ENCODE measurements at places on chromosomes 13 and 19.

DNA sequence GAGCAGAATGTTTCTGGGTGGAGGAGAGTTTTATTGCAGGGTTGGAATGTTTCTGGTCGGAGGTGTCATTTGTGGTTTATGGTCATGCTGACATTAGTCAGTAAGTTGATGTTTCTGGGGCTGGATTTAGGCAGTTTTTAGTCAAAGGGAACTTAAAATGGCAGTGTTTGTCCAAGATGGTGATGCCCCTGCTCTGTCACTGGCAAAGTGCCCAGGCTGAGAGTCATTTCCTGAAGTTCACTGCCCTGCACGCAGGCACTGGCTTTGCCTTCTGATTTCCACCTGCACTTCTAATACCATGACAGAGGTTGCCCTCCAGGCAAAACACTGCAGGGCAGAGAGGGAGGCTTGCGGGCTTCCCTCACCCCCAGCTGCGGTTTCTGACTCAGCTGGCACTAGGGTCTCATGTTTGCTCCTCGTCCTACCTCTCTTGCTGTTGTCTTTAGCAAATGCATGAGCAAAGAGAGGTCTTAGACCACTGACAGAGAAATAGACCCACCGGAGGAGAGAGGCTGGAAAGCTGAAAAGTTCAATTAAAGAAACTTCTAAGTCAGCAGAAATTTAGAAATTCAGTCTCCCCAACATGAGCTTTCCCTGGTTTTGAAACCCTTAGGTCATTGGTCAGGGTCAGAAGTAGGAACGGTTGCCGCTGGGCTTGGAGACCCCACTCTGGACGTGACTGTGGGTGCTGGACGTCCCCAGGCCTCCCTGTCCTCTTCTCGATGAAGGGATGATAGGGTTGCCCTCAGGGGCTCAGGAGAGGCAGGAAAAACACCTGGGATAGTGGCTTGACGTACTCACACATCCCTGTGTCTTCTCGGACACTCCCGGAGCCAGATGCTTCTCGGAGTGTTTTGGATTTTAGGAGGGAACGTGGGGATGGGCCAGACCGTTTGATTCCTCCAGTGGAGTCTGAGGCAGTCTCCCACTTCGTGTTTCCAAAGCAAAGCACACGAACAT is 26.3 kb downstream of the TMEM255B start:
- peak; percentile 52 for DNase-seq

DNA sequence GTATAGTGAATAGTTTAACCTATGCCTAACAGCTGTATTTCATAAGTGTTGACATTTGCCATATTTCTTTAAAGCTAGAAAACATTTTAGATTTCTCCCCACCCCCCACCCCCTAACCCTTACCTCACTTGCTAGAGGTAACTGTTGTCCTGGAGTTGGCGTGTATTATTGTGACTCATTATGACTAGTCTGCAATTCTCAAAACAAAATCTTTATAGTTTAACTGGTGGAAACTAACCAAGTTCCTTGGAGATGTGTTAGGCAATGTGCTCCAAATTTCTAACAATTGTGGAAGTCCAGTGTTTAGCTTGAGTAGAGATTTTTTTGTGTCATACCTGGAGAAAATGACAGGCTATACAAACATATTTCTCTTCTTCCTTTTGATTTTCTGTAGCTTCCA is 38.0 kb downstream of the KCTD4 start:
- no peak for DNase-seq

DNA sequence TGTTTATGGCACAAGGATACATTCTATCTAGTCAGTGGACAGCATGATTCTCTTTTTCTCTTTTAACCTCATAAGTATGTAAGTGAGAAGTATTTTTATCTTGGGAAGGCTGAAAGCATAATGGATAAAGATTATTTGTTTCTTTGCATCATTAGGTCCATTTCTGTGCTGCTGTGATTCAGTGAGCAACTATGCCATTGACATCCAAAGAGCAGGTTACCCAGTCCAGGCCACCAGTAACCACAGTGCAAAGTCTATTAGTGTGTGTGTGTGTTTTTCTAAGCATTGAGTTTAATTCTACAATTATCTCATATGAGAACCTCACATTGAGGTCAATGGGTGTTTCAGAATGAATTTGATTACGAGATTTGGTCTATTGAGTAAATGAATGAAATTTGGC is 158.8 kb upstream of the DACH1 start:
- no peak for DNase-seq

DNA sequence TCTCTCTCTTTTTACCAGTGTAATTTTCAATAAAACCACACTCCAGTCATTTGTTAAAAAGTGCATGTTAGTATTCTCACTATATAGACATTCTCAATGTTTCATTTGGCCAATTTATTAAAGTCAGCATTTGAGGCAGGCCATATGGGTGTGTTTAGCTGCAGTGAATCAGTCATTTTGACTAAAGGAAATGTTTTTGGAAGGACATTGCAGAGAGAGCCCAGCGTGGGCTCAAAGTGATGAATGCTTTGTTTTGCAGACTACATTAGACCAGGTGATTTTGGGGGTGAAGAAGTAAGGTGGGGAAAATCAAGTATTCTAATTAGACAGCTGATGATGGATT is 116.7 kb downstream of the POSTN start:
- DNase-seq = no peak

- DNase-seq = no peak
Observed at GRCh38 chr13:36709136-36709890, 35.5 kb downstream of the SERTM1 start.

DNA sequence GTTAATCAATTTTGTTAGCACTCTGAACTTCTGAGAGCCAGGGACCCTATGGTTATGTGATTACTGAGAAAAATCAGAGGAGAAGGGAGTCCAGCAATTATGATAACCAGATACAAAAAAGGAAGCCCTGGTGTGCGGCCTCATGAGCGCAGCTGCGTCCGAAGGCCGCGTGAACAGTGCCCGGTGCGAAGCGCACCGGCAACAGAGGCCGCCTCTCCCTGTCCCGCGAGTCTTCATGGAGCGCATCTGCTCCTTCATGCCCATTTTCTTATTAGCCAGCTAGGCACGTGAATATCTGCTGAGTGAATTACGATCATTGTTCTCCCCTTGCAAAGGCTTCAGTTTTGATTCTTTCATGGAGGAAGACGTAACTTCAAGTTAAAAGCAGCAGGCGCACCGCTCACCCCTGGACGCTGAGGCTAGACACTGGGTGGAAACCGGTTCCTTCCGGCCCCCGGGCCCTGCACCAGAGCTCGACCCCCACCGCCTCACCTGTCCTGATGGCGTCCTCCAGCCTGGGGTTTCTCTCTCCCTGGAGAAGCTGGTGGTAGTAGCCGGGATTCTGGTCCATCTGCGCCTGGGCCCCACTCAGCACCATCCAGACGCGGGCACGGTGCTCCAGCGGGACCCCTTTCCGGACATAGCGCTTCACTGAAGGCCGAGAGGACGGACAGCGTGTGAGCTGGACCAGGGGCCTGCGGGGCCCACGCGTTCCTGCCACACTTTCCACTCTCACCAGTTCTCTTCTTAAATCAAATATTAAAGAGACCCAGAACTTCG is 8.9 kb downstream of the GRTP1 start:
- DNase-seq = no peak

DNA sequence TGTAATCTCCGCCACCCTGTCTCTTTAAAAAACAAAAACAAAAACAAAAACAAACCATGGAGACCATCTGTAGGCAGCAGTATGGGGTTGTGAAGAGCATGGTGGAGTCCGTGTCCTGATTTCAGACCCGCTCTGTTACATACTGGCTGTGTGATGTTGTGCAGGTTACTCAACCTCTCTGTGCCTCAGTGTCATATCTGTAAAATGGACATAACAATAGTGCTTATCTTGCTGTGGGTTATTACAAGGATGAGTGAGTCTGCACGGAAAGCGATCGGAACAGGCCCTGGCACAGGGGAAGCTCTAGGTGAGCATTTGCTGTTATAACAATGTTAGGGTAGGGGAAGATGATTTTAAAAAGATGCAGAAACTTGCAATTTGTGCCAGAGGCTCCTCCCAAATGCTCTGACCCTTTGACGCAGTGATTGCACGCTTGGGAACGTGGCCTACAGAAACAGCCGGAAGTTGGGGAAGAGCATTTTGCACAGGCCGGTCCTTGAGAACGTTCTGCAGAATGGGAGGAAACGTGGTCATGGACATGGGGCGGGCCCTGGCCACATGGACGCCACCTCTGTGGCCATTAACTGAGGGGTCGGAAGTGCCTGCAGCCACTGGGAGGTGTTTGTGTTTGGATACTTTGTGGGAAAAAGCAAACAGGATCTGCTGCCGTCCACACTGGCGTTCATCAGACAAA is 15.7 kb upstream of the SELENOW start:
- DNase-seq = no peak

- DNase-seq = no peak
Observed at GRCh38 chr13:106311004-106311403, 224.5 kb downstream of the EFNB2 start.

DNA sequence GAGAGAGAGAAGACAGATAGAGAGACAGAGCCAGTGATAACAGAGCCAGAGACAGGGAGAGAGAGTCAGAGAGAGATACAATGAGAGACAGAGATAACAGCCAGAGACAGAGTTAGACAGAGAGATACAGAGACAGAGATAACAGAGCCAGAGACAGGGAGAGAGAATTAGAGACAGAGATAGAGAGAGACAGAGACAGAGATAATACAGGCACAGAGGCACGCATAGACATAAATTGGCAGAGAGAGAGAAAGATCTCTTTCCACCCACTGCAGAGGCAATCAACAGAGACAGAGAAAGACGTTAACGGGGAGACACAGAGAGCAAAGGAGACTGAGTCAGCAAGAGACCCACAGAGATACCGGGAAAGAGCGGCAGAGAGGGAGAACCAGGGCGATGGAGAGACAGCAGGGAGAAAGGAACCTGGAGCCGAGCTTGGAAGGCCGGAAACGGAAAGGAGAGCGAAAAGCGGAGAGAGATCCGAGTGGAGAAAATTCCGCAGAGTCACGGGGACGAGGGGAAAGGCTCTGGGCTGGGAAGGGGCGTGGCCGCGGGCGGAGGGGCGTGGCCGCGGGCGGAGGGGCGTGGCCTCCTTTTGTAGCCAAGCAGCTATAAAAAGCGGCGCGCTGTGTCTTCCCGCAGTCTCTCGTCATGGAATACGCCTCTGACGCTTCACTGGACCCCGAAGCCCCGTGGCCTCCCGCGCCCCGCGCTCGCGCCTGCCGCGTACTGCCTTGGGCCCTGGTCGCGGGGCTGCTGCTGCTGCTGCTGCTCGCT is at the start of gene TNFSF9:
TSS of gene TNFSF9 (plus strand) at position 641 of the 777 bp plus-strand sequence. CDS start at position 652, 11 bp downstream.
- peak; percentile 92 for DNase-seq

DNA sequence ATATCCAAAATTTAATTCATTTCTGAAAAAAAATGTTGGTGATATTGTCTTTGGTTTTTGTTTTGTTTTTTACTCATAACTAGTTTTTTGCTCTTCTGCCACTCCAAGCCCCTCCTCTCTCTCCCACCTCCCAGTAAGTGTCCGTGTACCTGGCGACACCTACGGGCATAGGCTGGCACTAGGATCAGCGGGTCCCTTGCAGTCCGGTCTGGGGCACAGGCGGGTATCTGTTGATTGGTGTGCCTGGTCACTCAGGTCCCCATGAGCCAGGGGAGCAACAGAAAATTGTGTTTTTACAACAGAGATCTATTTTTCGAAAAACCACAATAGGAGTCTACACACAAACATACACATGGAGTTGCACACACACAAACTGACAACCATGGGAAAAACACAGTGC is 104.8 kb downstream of the ZIC5 start:
- no peak for DNase-seq

GRCh38 chr19:3687393-3687773 is 12.9 kb downstream of the PIP5K1C start:
- DNase-seq = no peak

DNA sequence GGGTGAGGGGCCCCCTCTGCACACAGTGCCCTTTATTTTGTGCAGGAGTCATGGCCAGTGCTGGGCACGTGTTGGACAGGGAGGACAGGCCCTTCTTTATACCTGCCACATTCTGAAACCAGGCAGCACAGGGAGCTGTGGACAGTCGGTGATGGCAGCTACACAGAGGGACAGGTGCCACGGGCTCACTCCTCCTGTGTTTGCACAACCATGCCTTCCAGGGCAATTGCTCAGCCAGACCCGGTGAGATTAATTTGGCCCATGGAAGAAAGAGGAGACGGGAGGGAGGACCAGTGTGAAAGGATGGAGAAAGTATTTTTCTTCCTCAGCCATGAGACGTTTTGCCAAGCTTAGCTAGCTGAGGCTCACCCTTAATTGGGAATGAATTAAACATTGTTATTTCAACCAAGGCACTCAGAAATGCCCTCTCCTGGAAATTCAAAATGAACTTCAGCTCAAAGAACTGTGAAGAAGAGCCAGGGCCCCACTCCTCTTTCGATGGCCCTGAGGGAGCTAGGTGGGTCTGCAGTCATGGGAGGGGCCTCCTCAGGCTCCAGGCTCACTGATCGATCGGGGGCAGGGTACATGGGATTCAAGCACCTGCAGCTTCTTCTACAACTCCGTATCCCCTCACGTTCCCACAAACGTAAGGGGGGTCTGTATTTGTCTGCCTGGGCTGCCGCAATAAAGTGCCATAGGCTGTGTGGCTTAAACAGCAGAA is 41.2 kb downstream of the SHISA2 start:
- DNase-seq = no peak

DNA sequence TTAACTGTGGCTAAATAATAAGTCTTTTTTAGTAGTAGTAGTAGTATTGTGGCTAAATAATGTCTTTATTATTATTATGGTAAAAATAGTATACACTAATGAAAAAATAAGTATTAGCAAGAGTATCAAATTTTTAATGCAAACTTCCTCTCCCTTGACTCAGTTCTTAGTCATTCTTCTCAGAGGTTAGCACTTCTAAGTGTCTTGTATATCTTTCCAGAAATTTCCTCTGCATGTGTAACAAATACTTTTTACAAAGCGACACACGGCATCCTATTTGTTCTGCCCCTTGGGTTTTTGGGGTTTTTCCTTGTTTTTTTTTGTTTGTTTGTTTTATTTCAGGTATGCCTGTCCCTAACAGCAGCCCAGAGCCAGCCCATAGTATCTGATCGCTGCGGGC is 20.9 kb downstream of the SIN3B start:
- DNase-seq = no peak

- DNase-seq = no peak
Observed at GRCh38 chr19:15911599-15912235, 13.8 kb upstream of the CYP4F2 start.

Measured in activated T-cell treated with anti-CD3 and anti-CD28 coated beads, Interleukin-2, amount 50 U/mL, for 48 hours (primary cell).